ENCODE measurements at places on chromosomes 7 and 10.

- DNase-seq, result no peak
Measured at GRCh38 chr7:22667562-22668239, 59.3 kb upstream of the IL6 start.

- DNase-seq, result no peak
Measured at GRCh38 chr10:126931544-126931943, 26.3 kb downstream of the DOCK1 start.

DNA sequence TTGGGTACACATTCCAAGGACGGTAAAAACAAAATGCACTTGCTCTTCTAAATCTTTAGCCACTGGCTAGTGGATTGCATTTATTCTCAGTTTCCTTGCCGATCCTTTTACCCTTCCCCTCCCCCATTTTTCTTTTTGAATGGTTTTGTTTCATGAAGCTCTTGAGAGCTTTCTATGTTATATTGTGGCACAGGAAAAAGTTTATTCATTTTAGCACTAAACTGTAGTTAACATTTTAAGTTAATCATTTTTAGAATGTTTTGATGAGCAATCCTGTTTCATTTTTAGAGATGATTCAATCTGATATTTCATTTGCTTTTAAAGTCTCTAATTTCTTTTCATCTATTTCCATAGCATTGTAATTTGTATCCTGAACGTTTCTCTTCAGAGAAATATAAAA, 24.0 kb downstream of the ZEB1 start:
- no peak for DNase-seq

GRCh38 chr7:29794959-29795629, 11.2 kb upstream of the WIPF3 start:
- no peak for DNase-seq

- no peak for DNase-seq
Measured at GRCh38 chr7:85890244-85890811, 703.5 kb upstream of the SEMA3D start.

All from activated CD8-positive, alpha-beta memory T cell treated with anti-CD3 and anti-CD28 coated beads for 4 hours (primary cell).